Common myeloid progenitor, CD34-positive (primary cell): ENCODE measurements at places on chromosomes 3 and 15.
A peak's percentile ranks its signal among the peaks of the same experiment; 100 is the strongest.

GRCh38 chr3:11204697-11205348 is 50.5 kb downstream of the HRH1 start:
- no peak for DNase-seq

- no peak for DNase-seq
Observed at GRCh38 chr3:183991403-183991802, 26.3 kb downstream of the ABCC5 start.

GRCh38 chr3:190051641-190052040 is 69.1 kb downstream of the P3H2 start:
- DNase-seq, result no peak

DNA sequence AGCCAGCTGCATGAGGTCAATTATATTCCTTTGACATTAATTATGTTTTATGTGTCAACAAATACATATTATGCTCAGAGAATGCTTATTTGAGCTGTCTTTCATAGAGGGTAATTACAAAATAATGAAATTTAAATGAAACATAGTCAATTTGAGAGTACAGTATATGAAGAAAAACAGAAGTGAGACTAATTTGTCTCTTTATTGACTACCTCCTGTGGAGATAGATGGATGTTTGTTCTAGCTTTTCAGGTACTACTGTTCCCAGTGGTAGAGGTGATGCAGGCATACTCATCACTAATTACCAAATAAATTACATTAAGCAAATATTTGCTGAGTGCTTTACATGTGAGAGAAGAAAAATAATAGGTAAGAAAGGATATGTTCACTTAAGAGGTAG is 1129.6 kb downstream of the OTOL1 start:
- no peak for DNase-seq

DNA sequence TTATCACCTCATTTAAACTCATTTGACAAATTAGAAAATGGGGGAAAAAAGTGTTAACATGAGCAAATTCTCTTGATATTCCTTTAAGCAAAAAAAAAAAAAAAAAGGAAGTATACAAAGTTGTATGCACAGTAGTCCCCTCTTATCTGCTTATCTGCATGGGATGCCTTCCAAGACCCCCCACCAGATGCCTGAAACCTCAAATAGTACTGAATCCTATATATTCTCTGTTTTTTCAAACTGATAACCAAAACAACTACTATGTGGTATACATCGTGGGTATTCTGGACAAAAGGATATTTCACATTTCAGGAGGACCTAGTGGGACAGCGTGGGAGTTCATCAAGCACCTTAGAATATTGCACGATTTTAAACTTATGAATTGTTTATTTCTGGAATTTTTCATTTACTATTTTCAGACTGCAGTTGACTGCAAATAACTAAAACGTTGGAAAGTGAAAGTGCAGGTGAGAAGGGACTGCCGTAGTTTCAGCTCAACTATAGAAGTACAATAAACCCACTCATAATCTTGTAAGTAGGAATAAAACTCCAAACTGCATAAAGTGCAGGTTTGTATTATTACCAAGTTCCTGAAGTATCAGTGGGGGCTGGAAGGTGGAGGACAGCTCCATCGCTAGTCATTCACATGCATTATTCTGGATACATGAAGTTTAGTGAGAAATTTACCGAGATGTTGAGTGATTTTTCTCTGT is 43.6 kb upstream of the PLCL2 start:
- DNase-seq, result peak; percentile 39

DNA sequence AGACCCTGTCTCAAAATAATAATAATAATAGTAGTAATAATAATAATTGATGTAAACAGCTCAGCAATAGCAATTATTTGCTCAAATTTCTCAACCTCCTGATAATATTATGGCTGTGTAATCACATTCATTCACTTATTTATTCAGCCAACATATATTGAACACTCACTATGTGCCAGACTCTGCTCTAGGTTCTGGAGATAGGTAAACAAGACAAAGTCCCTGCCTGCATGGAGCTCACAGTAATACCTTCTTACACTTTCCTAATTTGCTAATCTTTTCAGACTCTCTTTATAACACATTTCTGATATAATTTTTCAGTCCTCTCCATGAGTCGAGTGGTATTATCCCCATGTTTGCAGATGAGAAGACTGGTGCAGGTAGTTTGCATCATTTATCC is 137.6 kb downstream of the KLHL25 start:
- DNase-seq, result no peak

- DNase-seq, result no peak
Observed at GRCh38 chr3:9810433-9810770, 340 bp downstream of the TTLL3 start.

GRCh38 chr3:36317915-36318314 is 62.4 kb upstream of the STAC start:
- no peak for DNase-seq

GRCh38 chr3:127385540-127385870 is 97.7 kb upstream of the PRR20G start:
- DNase-seq, result no peak

DNA sequence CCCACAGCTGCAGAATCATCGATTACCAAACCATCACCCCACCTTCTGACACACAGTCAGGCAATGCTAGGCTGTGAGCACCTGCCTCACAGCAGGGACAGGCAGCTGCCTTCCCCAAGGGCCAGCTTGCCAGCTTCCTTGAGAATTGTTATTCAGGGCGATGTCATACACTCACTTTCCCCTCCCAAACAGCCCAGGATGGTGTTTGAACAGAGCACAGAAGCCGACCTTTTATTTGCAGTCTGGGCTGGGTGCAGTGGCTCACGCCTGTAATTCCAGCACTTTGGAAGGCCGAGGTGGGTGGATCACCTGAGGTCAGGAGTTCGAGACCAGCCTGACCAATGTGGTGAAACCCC is 84.5 kb upstream of the HERC1 start:
- DNase-seq, result no peak

DNA sequence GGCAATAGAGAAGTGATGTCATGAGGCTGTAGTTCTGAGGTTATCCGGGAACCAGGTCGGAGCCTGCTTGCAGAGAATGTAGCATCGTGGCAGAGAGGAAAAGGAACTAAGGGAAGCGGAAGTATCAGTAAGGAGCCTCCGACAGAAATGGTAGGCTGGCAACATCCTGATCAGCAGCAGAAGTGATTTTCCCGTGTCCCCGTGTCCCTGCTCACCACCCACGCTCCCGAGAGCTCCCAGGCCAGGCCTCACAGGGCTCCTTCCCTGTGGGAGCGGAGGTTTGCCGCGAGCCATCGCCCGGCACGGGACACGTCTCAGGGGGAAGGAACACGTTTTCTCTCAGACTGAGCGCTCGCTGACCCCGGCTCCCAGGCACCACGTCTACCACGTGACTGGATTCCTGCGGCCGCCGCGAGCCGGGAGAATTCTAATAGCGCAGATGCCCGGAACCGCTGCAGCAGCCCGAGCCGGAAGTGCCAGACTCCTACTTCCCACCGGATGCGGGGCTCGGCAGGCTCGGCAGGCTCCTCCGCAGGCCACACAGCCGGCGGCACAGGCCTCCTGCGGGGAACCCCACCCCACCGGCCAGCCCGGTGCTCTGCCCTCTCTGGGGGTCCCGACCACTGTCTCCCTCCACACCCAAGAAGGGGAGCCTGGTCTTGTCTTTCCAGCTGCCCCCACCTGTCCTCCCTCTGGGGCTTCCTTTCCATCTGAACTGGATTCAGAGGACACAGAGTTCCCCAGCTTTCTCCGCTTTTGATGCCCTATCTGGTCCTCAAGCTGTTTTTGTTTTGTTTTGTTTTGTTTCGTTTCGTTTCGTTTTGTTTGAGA is 99.3 kb downstream of the BDH1 start:
- peak; percentile 79 for DNase-seq

DNA sequence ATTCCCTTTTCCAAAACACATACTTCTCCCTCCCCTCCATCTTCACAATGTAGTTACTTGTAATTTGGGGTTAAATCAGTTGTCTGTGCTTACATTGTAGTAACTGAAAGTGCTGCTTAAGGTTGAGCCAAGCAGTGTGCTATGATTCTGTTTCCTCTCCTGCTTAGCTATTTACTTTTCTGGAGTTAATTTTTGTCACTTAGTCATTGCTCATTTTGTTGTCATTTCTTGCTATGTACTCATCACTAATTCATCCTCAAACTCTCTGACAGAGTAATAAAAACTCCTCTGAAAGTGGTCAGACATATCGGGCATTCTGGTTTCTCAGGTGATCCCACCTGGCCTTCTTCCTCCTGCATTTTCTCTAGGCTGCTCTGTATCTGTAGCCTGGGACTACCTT is 80.7 kb downstream of the PPARG start:
- DNase-seq, result no peak

- no peak for DNase-seq
Observed at GRCh38 chr3:49339581-49339940, 292 bp downstream of the USP4 start.

- no peak for DNase-seq
Observed at GRCh38 chr15:27787931-27788330, 311.2 kb downstream of the OCA2 start.

DNA sequence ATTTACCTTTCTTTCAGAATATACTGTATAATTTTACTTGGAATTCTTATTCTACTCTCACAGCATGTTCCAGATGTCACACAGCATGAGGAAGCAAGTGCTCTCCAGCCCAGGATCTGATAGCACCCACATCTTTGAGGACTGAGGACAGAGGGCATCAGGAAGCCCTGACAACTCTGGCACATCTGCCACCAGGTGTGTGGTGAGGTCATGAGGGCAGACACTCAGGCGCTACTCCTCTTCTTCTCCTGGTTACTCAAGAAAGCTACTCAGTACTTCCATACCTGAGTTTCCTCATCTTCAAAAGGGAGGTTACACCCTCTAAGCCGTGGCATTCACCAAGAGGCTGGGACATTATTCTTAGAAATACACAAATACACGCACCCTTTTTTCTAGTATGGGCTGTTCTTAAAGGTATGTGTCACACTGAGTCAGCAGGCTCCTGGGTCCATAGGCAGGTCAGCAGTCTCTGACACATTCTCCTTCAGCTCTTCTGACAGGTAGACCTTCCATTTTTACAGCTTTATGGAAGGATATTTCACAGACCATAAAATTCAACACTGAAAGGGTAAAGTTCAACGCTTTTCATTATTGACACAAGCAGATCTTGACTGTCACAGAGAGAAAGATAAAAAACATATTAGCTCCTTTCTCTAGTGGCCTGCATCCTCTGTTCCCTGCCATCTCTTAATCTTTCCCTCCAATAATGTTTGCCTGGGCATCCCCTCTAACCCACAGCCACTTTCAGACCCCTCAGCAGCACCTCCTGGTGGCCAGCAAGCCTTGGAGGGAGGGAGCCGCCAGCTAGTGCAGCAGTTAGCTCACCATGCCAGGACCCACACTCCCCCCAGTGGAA is 103.2 kb upstream of the TJP1 start:
- DNase-seq, result peak; percentile 55

DNA sequence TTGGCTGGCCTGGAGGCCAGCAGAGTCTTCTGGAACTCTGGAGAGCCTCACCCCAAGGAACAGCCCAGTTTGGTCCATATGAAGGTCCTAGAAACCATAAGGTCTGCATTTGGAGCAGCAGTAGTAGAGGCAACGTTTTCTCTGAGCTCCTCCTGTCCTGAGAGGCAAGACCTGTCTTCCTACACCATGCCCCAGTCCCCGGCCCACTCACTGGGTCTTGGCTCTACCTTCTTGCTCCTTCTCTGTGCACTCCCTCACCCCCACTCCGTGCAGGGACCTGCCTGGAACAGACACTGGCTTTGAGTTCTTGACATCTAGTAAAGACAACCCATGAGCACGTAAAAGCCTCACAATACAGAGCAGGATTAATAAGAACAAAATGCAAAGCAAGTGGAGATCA is 76.6 kb downstream of the CHRD start:
- no peak for DNase-seq

DNA sequence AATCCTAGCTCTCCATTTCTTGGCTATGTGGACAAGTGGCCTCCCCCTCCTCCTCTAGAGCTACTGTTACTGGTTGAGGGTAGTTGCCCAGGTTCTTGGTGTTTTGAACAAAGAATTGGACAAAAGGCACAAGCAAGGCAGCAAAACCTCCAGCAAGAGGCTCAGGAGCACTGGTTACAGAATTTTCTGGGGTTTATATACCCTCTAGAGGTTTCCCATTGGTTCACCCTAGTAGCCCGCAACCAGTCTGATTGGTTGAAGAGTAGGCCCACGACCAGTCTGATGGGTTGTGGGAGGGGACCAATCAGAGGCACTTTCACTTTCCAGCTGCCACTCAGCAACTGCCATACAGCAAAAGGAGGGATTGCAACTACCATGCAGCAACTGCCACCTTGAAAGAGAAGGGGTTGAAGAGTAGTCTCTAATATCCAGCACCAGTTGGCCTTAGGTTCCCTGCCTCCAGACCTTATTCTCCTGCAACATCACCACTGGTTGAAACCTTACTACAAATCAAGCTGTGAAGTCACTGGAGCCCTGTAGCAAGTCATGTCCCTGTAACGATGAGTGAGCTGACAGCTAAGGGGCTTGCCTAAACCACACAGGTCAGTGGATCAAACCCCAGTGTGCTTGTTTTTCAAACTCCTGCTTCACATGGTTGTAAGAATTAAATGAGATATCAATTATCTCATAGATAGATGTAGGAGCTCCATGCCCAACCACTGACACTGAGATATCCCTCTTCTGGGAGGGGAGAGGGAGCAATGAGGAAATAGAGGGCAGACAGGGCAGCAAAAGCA is 2.9 kb upstream of the C15orf39 start:
- DNase-seq, result peak; percentile 85

DNA sequence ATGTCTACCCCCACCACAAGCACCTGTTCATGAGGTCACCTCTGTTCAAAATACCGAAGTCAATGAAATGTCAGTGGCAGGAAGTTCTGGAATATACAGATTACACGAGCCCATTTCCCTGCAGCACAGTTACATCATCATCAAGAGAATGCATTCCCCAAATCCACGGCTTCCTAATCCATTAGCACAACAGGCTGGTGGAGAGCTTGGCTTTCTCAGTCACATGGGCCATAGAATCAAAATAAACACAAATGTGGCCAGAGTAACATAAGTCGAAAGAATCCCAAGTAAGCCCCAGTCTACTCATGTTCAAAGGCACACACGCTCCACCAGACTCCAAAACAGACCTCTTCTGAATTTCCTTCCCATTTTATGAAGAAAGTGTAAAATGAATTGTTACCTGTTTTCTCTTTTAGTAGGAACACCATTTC is 419.3 kb downstream of the MAGI1 start:
- no peak for DNase-seq
